ENCODE measurements at places on chromosomes 6 and 20. TPM values are rescaled to one million over a fixed set of nuclear protein-coding genes. Genes with fewer than 3 reads are reported as not detected.

The ANGPT4 gene
- total RNA-seq: not detected

GRCh38 chr6:26157251-26158075 lies 70.2 kb downstream of the HFE start:
- peaks cover 26% of the 10 kb centered on the region for H3K4me1 ChIP-seq
- peak overlapping the region; percentile 79 for H3K27ac ChIP-seq
- H3K27me3 ChIP-seq: no peaks in the 10 kb centered on the region
- H3K36me3 ChIP-seq: no peaks in the 10 kb centered on the region
- H3K4me3 ChIP-seq: peak overlapping the region; percentile 95

- no peak for DNase-seq
- no peaks in the 10 kb centered on the region for H3K36me3 ChIP-seq
These were observed 60.7 kb upstream of the ADGRG6 start for GRCh38 chr6:142241061-142241460.

DNA sequence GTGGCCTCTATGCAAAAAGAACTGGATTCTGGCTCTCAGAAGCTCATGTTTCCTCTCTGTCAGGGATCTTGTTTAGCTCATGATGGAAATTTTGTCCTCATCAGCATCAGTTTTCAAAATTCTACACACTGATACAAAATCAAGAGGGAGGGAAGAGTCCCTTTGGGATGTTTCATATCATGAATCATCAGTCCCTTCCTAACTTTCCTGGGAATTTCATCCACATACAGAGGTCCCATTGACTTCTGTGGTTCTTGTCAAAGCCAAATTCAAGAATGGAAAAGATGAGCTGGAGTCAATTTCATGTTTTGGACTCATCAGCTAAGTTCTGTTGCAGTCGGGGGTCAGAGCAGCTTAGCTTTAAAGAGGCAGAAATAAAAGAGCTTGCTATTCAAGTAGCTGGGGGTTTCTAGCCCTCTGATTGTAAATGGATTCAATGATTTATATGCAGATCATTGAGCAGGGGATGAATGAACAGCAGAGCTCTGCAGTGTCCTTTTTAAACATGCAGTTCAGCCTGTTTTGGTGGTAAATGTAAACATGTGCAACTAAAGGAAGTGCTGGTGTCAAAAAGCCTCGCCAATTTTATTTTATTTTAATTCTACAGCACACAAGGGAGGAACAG lies 21.3 kb upstream of the TMEM14A start:
- no peaks in the 10 kb centered on the region for H3K4me1 ChIP-seq
- H3K4me3 ChIP-seq: no peak overlapping the region
- peaks cover 6% of the 10 kb centered on the region for H3K27me3 ChIP-seq
- no peak overlapping the region for H3K27ac ChIP-seq
- no peaks in the 10 kb centered on the region for H3K36me3 ChIP-seq
- no peak for DNase-seq

The KHDC1 gene
- total RNA-seq: 1.7 TPM

The EDEM2 gene
- 27.2 TPM for total RNA-seq

GRCh38 chr6:87972279-87972678 lies 75.4 kb upstream of the SPACA1 start:
- peaks cover 8% of the 10 kb centered on the region for H3K27me3 ChIP-seq
- DNase-seq: no peak
- no peaks in the 10 kb centered on the region for H3K4me1 ChIP-seq
- no peaks in the 10 kb centered on the region for H3K36me3 ChIP-seq
- no peak overlapping the region for H3K27ac ChIP-seq

The LGSN gene
- total RNA-seq: 0.15 TPM

DNA sequence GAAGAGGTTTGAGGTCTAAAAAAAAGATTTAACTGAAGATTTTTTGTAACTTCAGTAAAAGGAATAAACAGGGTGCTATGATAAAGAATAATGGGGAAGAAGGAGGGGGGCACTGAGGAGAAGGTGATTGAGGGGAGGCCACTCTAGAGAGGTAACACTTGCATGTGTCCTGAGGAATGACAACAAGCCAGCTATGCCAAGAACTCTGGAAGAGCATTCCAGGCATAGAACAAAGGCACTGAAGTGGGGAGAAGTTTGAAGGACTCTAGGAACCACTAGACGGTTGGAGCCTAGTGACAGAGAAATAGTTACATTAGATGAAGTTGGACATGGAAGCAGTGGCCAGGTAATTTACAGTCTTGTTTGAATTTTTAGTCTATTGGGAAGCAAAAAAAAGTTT lies 10.8 kb upstream of the SF3B5 start:
- H3K36me3 ChIP-seq: no peaks in the 10 kb centered on the region
- H3K27ac ChIP-seq: no peak overlapping the region
- DNase-seq: no peak
- no peaks in the 10 kb centered on the region for H3K4me1 ChIP-seq
- no peak overlapping the region for H3K4me3 ChIP-seq

DNA sequence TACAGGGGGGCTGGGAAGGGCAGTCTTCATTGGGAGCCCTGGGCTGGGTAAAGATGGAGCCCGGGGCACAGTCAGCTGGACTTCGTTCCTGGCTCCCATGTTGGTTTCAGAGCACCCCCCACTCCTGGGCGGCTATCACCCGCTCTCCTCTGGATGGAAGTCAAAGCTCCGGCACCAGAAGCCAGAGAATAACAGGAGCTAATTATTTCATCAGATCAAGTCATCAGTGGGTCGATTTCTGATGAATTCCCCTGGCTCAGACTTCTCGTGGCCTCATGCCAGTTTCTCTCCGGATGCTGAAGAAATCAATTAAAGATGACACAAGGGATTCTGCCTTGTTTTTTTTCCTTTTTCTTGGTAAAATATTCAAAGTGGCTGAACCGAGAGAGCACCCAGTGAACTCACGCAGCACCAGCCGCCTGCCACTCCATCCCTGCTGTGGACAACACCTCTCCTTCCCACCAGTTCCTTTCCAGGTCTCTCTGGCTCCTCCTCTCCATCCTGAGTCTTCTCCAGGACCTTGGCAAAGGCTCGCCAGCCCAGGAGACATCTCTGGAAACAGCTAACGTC lies 22.5 kb downstream of the SULF2 start:
- no peak for DNase-seq
- no peaks in the 10 kb centered on the region for H3K27me3 ChIP-seq
- H3K36me3 ChIP-seq: no peaks in the 10 kb centered on the region
- no peaks in the 10 kb centered on the region for H3K4me1 ChIP-seq
- no peak overlapping the region for H3K4me3 ChIP-seq

GRCh38 chr6:12555267-12555666 lies 161.3 kb upstream of the PHACTR1 start:
- DNase-seq: no peak
- no peaks in the 10 kb centered on the region for H3K4me1 ChIP-seq
- no peaks in the 10 kb centered on the region for H3K27me3 ChIP-seq
- no peaks in the 10 kb centered on the region for H3K36me3 ChIP-seq
- no peak overlapping the region for H3K27ac ChIP-seq

- no peaks in the 10 kb centered on the region for H3K4me1 ChIP-seq
- DNase-seq: no peak
- H3K27me3 ChIP-seq: no peaks in the 10 kb centered on the region
- no peaks in the 10 kb centered on the region for H3K36me3 ChIP-seq
- no peak overlapping the region for H3K4me3 ChIP-seq
These were observed 54.3 kb downstream of the SNAI1 start for GRCh38 chr20:50037123-50037522.

DNA sequence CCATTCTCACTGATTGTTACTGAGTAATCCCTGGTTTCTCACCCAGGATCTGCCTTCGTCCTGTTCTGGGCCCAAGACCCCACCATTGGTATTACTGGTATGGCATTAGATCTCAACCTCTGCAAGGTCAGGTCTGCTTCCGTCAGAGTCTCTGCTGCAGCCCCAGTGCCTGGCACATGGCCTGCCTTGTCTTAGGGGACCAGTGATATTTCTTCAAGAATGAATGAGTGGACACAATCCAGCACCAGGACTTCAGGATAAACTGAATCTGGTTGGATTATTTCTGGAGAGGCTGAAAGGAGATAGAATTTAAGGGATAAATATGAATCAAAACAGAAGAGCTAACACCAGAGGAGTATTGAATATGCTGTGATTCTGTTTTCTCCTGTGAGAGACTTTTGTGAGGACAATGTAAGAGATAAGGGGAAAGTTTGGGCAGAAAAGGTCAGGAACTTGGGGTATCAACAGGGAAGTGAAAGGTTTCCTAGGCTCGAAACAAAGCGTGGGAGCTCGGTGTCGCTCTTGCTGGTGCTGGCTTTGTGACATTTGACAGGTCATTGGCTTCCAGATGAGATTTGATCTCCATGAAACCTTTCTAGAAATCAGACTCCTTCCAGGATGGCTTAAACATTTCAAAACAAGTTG lies 53.9 kb downstream of the OSTM1 start:
- H3K27me3 ChIP-seq: no peaks in the 10 kb centered on the region
- no peaks in the 10 kb centered on the region for H3K4me1 ChIP-seq
- no peak overlapping the region for H3K27ac ChIP-seq
- H3K36me3 ChIP-seq: no peaks in the 10 kb centered on the region
- DNase-seq: no peak
- no peak overlapping the region for H3K4me3 ChIP-seq

GRCh38 chr6:254016-254415 lies 38.3 kb upstream of the DUSP22 start:
- H3K4me3 ChIP-seq: no peak overlapping the region
- H3K4me1 ChIP-seq: peaks cover 16% of the 10 kb centered on the region
- H3K27ac ChIP-seq: no peak overlapping the region
- no peak for DNase-seq

- peaks cover 56% of the 10 kb centered on the region for H3K36me3 ChIP-seq
- no peak overlapping the region for H3K4me3 ChIP-seq
- peaks cover 51% of the 10 kb centered on the region for H3K4me1 ChIP-seq
- H3K27me3 ChIP-seq: no peaks in the 10 kb centered on the region
These were observed 31.8 kb downstream of the EZR start for GRCh38 chr6:158787395-158787794.

DNA sequence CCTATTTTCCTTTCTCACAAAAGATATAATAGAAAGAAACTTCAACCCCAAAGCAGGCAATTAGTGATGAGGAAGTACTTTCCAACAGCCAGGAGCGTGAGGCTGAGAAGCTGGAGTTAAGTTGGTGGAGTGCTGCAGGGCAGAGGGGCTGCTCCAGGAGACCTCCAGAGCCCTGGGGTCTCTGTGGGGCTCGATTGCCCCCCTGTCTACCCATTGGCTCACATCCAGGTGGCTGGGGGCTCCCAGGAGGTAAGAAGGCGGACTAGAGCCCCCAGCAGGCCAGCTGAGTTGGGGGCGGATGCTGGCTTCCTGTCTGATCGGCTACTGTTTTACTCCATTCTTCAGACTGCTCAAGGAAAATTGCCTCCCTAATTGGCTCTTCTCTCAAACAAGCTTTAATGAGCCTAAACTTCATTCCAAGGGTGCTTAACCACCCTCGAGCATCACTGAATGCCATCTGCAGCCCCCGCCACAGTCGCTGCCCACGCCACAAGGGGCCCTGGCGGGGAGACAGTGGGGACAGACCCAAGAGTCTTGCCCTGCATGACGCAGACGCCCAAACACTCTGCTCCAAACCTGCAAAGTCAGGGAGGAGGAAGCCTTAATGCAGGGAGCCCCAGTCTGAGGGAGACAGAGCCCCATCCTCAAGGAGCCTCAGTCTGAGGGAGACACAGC lies 78.6 kb downstream of the MDGA1 start:
- no peaks in the 10 kb centered on the region for H3K27me3 ChIP-seq
- no peak overlapping the region for H3K4me3 ChIP-seq
- no peak for DNase-seq
- no peak overlapping the region for H3K27ac ChIP-seq
- H3K36me3 ChIP-seq: no peaks in the 10 kb centered on the region

- H3K27ac ChIP-seq: no peak overlapping the region
- H3K4me1 ChIP-seq: no peaks in the 10 kb centered on the region
- no peak for DNase-seq
- no peaks in the 10 kb centered on the region for H3K36me3 ChIP-seq
- no peaks in the 10 kb centered on the region for H3K27me3 ChIP-seq
- H3K4me3 ChIP-seq: no peak overlapping the region
These were observed 85.3 kb downstream of the OGFRL1 start for GRCh38 chr6:71373943-71374342.

The NHLRC1 gene
- 1.1 TPM for total RNA-seq

GRCh38 chr6:7910654-7911344 lies at the start of gene TXNDC5:
Gene TXNDC5, minus strand, starts transcription at chr6:7910788. Its CDS starts 12 bp downstream, at chr6:7910776.
- peak within 1 kb of the TSS; percentile 39 for H3K27ac ChIP-seq
- peak within 1 kb of the TSS; percentile 29 for H3K4me3 ChIP-seq
- H3K36me3 ChIP-seq: no peaks in the 10 kb centered on the region

GRCh38 chr20:59471653-59472421 lies 132.5 kb upstream of the PHACTR3 start:
- no peaks in the 10 kb centered on the region for H3K36me3 ChIP-seq
- no peaks in the 10 kb centered on the region for H3K4me1 ChIP-seq
- DNase-seq: no peak
- H3K27me3 ChIP-seq: no peaks in the 10 kb centered on the region
- no peak overlapping the region for H3K4me3 ChIP-seq
- no peak overlapping the region for H3K27ac ChIP-seq

The YWHAB gene
- total RNA-seq: 245 TPM

The BRPF3 gene
- total RNA-seq: 36.2 TPM

GRCh38 chr20:38290829-38291814 lies 12.8 kb upstream of the BPI start:
- H3K27me3 ChIP-seq: no peaks in the 10 kb centered on the region
- no peak for DNase-seq
- no peaks in the 10 kb centered on the region for H3K4me1 ChIP-seq
- H3K36me3 ChIP-seq: no peaks in the 10 kb centered on the region
- H3K27ac ChIP-seq: no peak overlapping the region
- H3K4me3 ChIP-seq: no peak overlapping the region

The C2 gene
- total RNA-seq: 3.2 TPM

- H3K27ac ChIP-seq: no peak overlapping the region
- no peak for DNase-seq
- H3K4me1 ChIP-seq: no peaks in the 10 kb centered on the region
- H3K36me3 ChIP-seq: no peaks in the 10 kb centered on the region
- H3K27me3 ChIP-seq: no peaks in the 10 kb centered on the region
These were observed 158.1 kb upstream of the AKAP12 start for GRCh38 chr6:151081656-151082055.

The FRK gene
- total RNA-seq: not detected

DNA sequence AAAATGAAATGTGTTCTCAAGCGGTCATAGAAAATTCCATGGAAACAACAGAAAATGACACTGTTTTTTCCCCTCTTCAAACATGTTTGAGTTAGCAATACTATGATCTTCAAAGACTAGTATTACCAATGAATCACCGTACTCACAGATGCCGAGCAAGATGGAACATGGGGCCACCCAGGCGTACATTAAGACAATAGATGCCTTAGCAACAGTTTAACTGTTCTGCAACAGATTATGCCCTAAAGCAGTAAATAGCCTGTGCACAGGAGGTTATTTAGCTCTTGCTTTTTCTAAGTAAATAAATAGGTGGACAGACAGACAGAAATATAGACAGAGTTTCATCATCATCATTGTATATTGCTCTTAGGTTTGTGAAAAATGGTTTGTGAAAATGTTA lies 284.0 kb upstream of the DEFB112 start:
- H3K27me3 ChIP-seq: no peaks in the 10 kb centered on the region
- H3K36me3 ChIP-seq: no peaks in the 10 kb centered on the region
- H3K4me3 ChIP-seq: no peak overlapping the region
- no peak overlapping the region for H3K27ac ChIP-seq
- no peak for DNase-seq

Data from CD4-positive, alpha-beta memory T cell (primary cell).